HuH-7 (cell line): ENCODE measurements at places on chromosomes 3 and 15.

- no peak for DNase-seq
Observed at GRCh38 chr3:35408882-35409281, 230.4 kb upstream of the ARPP21 start.

- DNase-seq: peak; percentile 0
Observed at GRCh38 chr3:35800960-35801459, 161.7 kb downstream of the ARPP21 start.

DNA sequence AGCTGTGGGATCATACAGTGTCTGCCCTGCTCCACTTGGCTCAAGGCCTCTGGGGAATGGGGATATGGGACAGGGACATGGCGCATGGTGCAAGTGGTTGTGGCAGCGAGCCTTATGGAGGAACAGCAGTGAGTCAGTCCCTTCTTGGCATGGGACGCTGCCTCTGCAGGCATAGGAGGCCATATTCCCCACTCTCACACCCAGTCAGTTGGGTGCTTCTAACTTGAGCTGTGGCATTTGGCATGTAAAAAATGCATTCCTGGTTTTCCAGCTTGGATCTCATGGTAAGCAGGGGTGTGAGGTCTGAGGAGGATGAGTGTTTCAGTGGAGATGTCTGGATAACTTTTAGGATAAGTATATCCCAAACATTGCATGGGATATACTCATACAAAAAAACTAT lies 31.6 kb upstream of the UBE2Q2 start:
- no peak for DNase-seq

GRCh38 chr3:127034990-127035652 lies 52.2 kb downstream of the PLXNA1 start:
- DNase-seq: no peak

DNA sequence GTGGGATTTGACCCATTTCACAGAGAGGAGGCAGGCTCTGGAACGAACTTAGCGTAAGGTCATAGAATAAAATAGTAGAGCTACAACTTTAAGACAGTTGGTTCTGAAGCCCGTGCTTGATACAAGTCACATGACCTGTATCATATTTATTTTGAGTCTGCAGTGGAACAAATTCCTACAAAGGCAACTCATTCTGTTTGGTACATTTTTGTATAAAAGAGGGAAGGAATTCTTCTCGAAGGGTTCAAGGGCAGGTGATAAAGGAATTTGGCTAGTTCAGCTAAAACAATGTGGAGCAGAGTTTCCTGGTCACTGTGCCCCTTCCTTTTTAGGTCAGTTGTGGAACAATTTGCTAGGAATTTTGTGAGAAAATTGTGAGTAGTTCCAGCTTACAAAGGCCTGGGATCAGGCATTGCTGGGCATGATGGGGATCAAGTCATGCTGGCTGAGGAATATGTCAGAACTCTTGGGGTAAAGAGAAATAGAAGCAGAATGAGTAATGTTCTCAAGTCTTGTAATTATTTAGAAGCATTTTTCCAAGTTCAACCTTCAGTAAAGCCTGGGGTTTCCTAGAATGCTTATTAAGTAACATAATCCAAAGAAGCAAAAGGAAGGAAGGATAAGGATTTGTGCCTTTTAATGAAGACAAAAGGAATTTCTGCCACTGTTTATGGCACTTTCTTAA lies 19.1 kb downstream of the USP3 start:
- DNase-seq: no peak

DNA sequence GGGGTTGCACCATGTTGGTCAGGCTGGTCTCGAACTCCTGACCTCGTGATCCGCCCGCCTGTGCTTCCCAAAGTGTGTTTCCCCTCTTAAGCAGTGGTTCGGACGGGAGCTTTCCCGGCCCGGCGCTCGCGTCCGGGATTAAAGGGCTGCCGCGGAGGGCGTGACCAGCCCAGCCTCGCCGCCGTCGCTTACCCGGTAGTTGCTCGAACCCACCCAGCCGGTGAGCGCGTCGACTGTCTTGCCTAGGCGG lies 513 bp downstream of the CLASP2 start:
- DNase-seq: peak; percentile 75

- no peak for DNase-seq
Observed at GRCh38 chr3:169659096-169659819, 4.3 kb downstream of the MECOM start.

DNA sequence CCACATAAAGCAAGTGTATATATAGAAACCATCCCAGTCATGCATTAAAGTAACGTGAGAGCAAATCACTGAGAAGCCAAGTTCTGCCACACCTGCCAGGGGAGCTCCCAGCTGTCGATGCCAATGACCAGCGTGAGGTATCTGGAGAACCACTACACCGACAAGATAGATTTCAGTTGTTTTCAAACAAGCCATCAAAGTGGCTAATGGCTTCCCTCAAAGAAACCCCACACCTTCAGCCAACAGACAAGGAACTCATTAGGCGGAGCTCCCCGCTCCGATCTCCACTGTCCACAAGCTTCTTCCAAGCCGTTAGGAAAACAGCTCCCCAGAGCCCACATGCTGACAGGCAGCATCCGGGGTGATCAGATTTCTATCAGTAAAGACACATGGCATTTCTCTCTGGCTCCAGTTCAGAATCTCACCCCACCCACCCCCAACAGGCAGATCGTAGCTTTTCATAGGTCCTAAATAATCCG lies 54.2 kb upstream of the SPATA12 start:
- DNase-seq: no peak

- DNase-seq: no peak
Observed at GRCh38 chr3:12961007-12961696, 112.1 kb downstream of the IQSEC1 start.

- DNase-seq: no peak
Observed at GRCh38 chr3:171783626-171784025, 26.7 kb downstream of the PLD1 start.

GRCh38 chr3:27669591-27669990 lies 52.5 kb downstream of the EOMES start:
- DNase-seq: no peak

DNA sequence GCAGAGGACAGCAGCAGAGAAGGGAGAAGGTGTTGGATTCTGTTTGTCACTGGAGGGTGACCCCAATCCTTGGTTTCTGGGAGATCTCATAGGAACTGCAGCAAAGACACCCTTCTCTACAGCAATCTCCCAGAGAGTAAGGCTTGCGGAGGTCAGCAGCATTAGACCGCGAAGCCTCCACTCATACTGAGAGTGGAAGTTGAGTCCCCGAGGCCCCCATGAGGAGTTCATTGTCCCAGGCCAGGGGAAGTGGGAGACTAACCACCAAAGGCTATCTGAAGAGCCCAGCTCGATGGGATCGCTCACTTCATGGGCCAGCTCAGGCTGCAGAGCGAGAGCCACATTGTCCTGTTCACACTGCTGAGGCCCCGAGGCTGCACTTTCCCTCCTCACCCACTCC lies 44.6 kb downstream of the GLDN start:
- no peak for DNase-seq

DNA sequence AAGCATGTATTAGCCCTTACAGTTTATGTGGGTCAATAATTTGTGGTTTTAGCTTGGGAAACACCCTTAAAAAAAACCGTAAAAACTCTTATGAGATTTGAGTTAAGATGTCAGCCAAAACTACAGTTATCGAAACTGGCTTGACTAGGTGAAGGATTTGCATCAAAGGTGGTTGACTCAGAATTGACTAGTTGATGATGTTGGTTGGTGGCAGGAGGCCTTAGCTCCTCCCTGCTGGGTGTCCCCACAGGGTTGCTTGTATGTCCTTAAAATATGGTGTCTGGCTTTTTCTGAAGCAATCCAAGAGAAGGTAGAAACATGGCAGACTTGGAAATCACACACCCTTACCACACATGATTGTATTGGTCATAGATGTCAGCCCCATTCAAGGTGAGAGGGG lies 305.1 kb downstream of the ROBO2 start:
- DNase-seq: no peak

GRCh38 chr3:190345027-190345821 lies 23.0 kb upstream of the CLDN1 start:
- no peak for DNase-seq

GRCh38 chr15:80811781-80812315 lies 32.7 kb downstream of the CEMIP start:
- no peak for DNase-seq

DNA sequence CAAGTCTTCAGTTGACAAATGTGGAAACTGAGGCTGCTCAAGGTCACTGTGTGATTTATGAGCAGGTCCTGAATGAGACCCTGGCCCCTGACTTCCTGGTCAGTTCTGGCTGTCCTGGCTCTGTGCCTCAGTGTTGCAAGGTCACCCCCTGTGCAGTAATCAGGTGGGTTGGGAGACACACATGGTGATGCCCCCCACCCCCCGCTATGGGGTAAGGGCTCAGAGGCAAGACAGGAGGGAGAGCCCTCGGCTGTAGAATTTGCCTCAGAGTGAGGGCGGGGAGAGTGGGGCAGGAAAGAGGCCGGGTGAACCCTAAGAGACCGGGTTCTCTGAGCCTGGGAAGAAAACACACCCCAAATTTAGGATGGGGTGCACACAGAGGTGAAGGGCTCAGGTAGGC lies 98.5 kb downstream of the MEGF11 start:
- DNase-seq: no peak

DNA sequence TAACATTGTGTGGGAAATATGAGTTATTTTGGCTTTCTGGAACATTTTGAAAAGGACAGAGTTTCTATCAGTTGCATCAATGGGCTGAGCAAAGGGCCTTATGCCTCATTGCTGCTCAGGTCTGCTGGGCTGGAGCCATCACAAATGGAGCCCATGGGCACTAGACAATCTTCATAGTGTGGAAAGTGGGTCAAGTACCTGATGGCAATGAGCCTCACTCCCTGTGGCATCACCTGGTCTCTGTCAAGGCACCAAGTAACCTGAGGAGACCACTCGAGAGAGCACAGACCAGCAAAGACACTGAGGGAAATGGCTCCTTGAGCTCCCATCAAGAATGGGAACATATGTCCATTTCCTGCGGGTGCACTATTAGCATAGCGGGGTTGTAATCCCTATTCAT lies 96.7 kb upstream of the PPP2R3A start:
- DNase-seq: no peak

DNA sequence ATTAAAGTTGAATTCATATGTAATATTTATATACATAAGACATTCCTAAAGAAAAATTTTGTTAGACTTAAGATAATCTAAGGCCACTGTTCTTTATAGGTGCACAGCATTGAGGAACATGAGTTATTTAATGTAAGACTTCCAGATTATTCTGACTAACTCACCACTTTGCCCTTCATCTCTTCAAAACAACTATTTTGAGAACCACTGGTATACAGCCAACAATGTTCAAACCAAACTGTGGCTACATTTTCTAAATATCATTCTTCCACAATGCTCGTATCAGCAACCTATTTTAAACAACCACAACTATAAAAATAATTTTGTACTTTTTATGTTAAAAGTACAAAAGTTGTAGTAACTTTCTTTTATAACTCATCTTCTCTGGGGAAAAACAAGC lies 199.8 kb upstream of the ALCAM start:
- DNase-seq: no peak

DNA sequence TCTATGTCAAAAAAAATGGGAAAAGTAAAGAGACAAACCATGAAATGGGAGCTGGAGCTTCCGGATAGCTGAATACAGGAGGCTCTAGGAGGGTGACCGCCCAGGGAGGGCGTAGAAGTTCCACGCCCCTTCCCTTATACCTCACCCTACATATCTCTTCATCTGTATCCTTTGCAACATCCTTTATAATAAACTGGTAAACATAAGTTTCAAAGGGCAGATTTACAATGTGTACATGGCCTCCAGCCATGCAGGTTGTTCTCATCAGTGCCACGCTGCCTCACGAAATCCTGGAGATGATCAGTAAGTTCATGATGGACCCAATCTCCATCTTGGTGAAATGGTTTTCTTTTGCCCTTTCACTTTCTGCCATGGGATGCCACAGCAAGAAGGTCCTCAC lies 121.8 kb downstream of the OSBPL10 start:
- no peak for DNase-seq

DNA sequence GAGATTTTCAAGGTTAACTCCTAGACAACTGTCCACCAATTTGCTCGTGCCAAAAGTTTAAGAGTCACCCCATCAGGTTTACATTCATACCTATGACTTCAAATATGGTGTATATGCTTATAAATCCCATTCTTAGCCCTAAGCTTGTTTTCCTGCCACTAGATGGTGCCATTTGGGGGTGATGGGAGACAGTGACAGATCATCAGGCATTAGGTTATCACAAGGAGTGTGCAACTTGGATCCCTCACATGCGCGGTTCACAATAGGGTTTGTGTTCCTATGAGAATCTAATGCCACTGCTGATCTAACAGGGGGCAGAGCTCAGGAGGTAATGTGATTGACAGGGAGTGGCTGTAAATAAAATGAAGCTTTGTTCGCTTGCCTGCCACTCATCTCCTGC lies 182.7 kb downstream of the CNTN6 start:
- no peak for DNase-seq

DNA sequence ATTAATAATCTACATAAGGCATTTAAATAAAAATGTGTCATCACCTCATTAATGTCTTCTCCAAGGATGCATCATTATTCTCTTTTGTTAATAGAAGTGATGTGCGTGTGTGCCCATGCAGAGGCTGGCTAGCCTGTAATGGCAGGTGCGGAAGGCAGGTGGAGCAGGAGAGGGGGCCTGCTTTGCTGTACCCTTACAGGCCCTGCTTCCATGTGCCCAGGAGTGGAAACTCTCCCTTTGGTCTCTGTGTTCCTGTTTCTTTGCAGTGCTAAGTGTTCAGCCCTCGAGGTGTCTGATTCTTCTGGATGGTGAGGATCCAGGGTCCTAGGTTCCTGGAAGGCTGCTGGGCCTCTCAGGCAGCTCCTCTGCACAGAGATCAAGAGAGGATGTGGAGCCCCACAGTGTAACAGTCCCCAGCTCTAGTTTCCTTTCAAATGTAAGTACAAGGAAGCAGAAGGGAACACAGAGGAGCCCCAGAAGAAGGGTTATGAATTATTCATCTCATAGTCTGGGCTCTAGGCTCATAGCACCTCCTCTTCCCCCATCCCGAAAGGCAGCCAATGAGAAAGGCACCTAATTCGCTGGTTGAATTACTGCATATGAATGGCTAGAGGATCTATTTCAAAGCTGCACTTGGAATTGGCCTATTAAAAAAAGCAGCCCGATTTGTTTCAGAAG lies 39.2 kb upstream of the AGBL1 start:
- DNase-seq: no peak

DNA sequence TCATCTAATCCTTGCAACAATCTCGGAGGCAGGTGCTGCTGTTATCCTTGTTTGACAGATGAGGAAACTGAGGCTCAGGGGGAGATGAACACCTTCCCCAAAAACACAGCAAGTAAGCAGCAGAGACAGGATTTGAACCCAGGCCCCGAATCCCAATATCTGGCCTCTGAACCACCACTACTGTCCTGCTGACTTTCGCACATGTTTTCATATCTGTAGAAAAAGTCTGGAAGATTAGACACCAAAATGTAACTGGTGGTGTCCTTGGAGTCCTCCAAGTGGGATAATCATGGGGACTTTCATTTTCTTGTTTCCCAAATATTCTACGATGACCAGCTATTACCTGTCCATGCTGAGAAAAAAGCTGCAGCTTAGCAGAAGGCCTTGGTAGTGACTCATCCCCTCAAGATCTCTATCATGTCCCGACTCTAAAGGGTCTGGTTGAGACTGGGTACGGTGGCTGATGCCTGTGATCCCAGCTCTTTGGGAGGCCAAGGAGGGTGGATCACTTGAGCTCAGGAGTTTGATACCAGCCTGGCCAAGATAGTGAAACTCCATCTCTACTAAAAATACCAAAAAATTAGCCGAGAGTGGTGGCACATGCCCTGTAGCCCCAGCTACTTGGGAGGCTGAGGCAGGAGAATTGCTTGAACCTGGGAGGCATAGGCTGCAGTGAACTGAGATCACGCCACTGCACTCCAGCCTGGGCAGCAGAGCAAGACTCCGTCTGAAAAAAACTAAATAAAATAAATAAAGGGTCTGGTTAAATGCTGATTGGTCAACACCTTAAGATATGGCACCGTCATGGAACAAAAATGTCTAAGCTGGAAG lies 8.6 kb downstream of the IRAK2 start:
- no peak for DNase-seq
